ENCODE measurements at places on chromosomes 13 and 19.

- DNase-seq = no peak
Observed at GRCh38 chr19:11273296-11273695, 11.0 kb upstream of the DOCK6 start.

DNA sequence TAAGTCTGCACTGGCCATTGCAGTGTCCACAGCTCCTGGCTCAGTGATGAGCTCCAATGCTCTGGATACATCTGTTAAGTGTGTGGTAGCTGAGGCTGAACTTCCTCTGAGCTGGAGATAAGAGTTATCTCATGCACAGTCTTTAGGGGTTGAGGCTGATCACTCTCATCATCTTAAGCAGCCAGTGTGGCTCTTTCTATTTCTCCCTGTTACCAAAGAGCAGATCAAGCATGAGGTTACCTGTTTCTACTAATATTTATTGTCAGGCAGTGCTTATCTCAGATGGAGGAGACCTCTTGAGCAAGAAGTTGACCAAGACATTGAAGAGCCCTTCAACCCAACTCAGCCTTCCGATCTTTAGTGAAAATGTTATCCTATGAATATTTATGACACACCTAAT lies 6.6 kb upstream of the OR10H2 start:
- DNase-seq = no peak

DNA sequence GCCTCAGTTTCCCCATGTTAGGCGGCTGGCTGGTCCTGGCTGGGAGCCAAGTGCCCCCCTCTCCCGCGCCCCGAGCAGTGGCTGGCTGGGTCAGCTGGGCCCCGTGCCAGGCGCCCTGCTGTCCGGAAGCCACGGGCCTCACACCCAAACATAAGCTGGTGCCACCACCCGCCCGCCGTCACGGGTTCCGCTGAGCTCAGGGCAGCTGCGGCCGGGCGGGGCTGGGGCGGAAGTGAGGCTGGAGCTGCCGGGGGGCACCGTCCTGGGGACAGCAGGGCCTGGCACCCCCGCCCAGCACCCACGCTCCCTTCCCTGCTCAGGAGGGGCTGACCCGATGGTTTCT lies 19.3 kb downstream of the HCN2 start:
- no peak for DNase-seq

- DNase-seq = no peak
Observed at GRCh38 chr13:51906581-51906980, 44.8 kb downstream of the CCDC70 start.

DNA sequence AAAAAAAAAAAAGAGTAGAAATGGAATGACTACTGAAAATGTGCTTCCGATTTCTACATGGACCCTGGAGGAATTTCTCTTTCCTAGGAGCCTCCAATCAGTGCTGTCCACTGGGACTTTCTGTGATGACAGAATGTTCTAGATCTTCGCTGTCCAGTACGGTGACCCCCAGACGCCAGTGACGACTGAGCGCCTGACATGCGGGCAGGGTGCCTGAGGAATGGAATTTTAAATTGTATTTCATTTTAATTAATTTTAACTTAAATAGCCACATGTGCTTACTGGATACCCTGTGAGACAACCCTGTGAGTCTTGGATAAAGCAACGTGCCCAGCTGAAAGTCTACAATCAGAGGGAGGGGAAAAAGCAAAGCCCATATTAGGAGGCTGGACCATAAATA lies 4.1 kb upstream of the TLE6 start:
- DNase-seq = no peak

DNA sequence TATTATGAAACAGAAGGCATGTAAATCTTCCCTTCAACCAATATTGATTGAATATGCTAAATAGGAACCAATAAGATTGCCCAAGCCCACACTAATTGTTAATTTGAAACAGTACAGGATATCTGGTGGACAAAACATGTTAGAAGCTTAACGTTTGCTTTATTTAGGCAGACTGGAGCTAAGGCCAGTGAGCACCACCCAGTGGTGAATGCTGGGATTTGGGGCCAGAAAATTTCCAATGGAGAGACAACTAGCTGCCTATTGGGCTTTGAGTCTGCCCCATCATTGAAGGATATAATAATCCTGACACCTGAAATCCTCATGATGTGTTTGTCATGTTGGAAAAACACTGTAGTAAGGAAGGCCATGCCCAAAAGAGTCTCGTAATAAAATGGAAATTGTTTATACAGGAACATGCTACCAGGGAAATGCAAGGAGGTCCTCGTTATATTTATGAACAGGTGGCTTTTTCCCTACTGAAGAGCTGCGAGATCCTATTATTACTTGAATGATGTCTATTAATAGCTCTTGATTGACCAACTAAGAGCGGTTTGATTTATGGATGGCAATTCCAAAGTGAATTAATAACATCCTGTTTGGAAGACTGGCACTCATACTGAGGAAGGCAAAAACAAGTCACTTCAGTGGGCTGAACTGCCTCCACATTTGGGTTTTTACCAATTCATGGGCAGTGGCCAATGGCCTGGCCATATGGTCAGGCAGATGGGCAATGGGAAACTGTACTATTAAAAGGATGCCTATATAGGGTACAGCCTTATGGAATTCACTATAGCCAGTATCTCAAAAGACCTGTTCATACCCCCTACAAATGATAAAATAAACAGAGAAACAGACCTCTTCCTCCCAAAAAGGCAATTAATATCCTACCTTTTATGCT lies 8.7 kb downstream of the SIGLECL1 start:
- no peak for DNase-seq

DNA sequence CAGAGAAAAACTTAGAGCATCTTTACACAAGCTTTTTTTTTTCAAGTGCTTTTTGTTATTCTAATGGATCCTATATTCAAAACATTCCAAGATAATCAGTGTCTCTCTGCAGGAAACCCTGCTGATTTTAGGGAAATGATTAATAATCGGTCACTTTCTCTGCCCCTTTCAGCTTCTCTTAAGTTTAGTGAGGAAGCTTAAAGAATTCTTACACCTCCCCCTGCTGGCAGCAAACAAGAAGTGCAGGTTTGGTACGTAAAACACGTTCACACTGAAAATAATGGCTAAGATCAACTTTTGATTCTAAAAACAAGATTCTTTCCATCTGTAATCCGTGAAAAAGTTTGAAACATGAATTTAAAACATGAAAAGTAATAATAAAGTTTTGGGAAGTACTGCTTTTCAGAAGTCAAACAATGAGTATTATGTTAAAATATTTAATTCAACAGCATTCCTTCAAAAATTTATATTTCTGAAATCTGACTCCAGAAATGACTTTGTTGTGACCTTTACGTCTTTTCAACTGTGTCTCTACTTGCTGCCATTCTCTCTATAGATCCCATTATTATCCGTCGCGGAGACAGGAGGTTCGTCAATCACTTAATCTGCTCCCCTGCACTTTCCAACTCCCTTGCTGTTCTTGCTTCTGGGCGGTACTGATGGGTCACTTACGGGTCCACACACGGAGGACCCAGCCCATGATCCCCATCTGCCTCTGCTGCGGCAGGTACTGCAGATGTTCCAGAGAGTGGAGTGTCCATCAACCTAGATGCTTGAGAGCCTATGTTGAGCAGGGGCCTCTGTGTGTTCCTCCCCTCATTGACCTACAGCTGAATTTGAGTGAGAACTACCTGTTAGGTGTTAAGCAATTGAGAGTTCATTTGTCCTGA lies 203.1 kb upstream of the EDNRB start:
- no peak for DNase-seq

DNA sequence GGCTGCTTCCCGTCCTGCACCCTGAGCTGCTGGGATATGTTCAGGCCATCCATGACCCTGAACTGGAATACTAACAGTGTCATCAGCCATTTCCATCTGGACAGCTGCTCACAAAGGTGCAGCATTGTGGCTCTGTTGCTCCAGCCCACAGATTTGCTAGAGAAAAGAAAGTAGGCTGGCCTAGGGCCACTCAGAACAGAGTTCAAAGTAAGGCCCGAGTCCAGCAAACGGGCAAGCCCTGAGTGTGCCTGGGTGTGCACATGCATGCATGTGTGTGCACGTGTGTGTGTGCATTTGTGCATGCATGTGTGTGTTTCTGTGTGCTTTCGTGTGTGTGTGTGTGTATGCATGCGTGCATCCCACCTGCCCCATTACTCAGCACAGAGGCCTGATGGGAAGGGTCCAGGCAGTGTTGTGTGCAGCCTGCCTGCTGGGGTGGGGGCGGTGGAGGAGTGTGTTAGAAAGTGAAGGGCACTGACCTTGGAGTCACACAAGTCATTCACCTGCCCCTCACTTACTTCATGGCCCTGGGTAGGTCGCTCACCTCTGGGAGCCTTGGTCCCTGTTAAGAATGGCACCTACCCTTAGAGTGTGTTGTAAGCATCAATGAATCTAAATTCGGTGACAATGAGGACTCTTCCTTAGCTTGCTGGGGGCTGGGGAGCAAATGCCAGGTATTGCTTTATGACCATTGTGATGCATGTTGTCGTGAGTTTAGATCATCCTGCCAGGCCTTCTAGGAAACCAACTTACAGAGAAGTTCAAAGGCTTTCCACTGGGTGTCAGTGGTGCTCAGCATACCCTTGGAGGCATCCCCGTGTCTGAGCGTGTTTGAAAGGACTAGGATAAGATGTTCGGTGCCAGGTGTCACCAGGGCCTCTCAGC lies 53.2 kb downstream of the GPR12 start:
- no peak for DNase-seq

GRCh38 chr19:37941782-37942515 lies 34.9 kb downstream of the SIPA1L3 start:
- no peak for DNase-seq

GRCh38 chr13:95256091-95256490 lies 45.2 kb downstream of the ABCC4 start:
- DNase-seq = no peak

DNA sequence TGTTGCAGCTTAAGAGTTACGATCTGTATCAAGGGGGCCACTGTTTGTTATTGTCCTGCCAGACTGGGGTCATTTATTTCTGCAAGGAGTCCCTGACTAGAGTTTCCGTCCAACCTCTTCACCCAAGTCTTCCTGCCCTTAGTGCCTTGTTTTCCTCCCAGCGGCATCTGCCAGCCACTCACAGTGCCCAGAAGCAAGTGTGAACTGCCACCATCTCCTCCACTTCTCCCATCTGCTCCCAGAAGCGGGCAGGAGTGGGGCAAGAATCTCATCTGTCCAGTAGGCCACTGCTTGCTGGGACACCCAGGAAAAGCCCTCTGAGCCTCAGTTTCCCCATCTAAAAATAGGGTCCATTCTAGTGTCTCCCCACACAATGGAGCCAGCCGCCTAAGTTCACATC lies 4.0 kb downstream of the NOVA2 start:
- no peak for DNase-seq

GRCh38 chr13:50760751-50761150 lies 82.7 kb downstream of the DLEU7 start:
- DNase-seq = no peak

GRCh38 chr13:27487776-27488175 lies 37.4 kb upstream of the MTIF3 start:
- no peak for DNase-seq

DNA sequence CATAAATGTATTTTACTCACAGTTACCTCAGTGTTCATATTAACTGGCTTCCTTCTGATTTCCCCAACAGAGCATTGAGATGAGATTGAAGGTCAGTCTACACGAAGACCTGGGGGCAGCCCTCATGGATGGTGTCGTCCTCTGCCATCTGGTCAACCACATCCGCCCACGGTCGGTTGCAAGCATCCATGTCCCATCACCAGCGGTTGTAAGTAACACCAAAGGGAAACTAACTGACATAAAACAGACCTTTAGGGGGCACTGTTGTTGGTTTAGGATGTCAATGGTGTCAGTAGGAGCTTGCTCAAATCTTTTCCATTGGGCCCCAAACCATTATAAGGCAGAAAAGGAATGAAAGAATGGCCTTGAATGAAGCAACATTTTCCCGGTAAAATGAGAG lies 68.2 kb downstream of the ESD start:
- DNase-seq = no peak

DNA sequence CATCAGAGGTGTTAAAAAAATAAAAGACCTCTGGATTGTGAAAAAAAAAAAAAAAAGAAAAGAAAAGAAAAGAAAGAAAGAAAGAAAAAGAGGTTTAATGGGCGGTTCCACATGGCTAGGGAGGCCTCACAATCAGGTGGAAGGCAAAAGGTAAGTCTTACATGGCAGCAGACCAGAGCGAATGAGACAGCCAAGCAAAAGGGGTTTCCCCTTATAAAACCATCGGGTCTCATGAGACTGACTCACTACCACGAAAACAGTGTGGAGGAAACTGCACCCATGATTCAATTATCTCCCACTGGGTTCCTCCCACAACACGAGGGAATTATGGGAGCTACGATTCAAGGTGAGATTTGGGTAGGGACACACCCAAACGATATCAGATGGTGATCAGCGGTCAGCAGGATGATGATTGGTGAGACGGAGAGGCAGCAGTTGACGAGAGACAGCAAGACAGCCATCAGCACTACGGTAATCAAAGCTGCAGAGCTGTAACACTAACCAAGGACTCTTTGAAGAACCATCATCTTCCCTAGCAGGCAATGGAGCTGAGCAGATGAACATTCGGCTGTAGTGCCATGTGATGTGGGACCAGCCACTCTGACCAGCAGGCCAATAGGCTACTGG lies 3.9 kb upstream of the CD209 start:
- DNase-seq = no peak

DNA sequence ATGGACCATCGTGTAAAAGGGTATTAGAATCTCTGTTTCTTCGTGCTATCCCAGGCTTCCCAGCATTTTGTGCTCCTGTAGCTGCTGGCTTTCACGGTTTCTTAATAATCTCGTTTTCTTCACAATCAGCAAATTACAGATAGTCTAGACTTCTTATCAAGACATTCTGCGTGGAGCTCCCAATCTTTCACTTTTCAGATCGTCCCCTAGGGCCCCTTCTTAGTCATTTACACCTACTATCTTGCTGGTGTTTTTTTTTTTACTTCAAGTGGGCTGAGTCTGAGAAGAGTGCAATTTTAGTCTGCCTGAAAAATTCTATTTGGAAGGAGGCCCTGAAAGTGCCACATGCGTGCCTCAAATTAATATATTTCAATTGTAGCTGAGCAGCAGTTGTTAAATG lies 275.1 kb downstream of the SHISA2 start:
- no peak for DNase-seq

- no peak for DNase-seq
Observed at GRCh38 chr19:51359294-51359693, 6.9 kb downstream of the ETFB start.

GRCh38 chr19:40191836-40192646 lies 815 bp downstream of the MAP3K10 start:
- no peak for DNase-seq

GRCh38 chr13:65746406-65746921 lies 1483.7 kb downstream of the PCDH9 start:
- no peak for DNase-seq

- DNase-seq = no peak
Observed at GRCh38 chr19:50258918-50259372, 55.5 kb downstream of the MYH14 start.

GRCh38 chr13:50539791-50540530 lies 303.5 kb downstream of the DLEU7 start:
- DNase-seq = no peak
